Effector memory CD8-positive, alpha-beta T cell (primary cell): ENCODE measurements at places on chromosomes 2 and 18.

- DNase-seq = no peak
Observed at GRCh38 chr2:104404526-104404925, 449.4 kb upstream of the POU3F3 start.

GRCh38 chr2:202529389-202529788 lies 105.4 kb upstream of the FAM117B start:
- DNase-seq = no peak

DNA sequence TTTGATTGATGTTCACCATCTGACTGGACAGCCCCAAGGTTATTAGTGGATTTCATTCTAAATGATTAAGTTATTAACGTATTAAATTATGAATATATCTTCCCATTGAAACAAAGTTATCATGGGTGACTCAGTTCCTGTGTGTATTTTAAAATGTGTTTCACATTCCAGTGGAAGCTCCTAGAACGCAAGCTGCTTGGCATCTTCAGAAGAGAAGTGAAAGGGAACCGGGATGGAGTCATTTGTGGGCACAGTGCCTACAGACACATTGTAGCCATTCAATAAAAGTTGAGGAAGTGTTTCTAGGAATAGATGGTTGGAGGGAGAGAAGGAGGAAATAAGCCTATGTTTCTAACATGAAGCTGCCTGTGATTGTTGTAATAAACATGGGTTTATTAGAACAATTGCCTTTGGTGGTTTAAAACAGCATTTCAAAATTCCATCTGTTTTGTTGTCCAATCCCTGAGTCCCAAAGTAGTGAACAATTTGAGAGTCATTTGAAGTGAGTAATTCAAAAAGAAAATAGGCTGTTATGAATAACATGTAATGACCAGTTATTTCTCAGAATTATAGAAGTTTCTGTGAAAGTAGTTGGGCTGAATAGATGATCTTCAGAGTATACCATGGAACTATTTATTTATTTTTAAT lies 143.5 kb downstream of the PKP4 start:
- DNase-seq = no peak

GRCh38 chr2:195343540-195343939 lies 313.5 kb upstream of the SLC39A10 start:
- no peak for DNase-seq

GRCh38 chr2:41698678-41699422 lies 349.0 kb upstream of the PKDCC start:
- no peak for DNase-seq

- DNase-seq = no peak
Observed at GRCh38 chr2:54239427-54239826, 16.6 kb downstream of the TSPYL6 start.

GRCh38 chr2:21467910-21468309 lies 344.1 kb downstream of the TDRD15 start:
- DNase-seq = no peak

GRCh38 chr2:45438872-45439665 lies 172.0 kb downstream of the SRBD1 start:
- no peak for DNase-seq

DNA sequence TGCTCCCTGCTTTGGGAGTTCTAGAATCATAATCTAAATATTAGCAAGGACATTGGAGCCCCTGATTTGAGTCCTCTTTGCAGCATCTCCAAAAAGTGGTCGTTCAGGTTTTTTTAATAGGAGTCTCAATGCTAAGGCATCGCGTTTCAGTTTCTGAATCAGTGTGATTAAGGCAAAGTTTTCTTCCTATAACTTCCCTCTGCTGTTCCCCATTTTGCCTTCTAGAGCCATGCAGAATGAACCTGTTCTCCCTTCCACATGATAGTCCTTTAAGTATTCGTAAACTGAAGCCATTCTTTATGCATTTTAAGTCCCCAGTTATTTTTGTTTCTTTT lies 159.5 kb downstream of the PTGR3 start:
- DNase-seq = no peak

GRCh38 chr18:47932190-47932589 lies 1.7 kb upstream of the SMAD2 start:
- DNase-seq = no peak

GRCh38 chr18:75172299-75173124 lies 36.4 kb downstream of the PTGR3 start:
- DNase-seq = no peak

DNA sequence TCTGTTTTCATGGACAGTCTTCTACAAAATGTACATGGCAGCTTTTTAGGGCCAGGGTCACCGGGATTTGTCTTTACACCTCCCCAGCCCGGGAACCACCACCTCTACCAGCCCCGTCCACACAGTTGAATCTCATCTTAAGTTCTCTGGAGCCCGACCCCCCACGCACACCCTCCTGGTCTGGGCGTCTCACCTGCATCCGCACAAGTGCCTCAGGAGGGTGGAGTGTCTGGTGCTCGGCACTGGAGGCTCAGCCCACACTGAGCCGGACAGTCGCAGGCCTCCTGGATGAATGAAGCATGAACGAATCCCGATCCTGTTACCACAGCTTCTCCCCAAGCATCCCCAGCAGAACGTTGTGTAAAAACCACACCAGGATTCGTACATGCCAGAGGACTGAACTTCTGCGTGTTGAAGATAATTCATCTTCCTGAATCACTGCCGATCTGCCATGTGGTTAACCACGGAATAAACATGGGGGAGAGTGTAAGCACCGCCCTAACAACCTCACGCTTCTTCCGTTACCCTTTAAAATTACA lies 162.0 kb downstream of the RTP5 start:
- peak; percentile 62 for DNase-seq

GRCh38 chr18:33444709-33445108 lies 4.2 kb upstream of the CCDC178 start:
- DNase-seq = no peak

DNA sequence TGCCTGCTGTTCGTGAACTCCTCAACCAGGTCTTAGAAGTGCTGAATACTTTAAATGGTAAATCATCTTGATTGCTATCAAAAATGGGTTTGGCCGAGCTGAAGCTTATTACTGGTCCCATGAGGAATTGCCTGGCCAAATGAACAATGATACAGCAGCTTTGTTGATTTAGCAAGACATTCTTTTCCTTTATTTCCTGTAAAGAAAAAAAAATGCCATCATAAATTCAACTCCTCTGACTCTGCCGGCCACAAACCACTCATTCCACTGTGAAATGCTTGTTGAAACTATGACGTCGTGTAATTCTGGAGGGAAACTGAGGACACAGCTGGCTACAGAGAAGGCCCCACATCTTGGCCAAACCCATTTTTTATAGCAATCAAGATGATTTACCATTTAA lies 74.2 kb upstream of the ID2 start:
- no peak for DNase-seq

- no peak for DNase-seq
Observed at GRCh38 chr2:74366036-74366435, 14.1 kb downstream of the DCTN1 start.

DNA sequence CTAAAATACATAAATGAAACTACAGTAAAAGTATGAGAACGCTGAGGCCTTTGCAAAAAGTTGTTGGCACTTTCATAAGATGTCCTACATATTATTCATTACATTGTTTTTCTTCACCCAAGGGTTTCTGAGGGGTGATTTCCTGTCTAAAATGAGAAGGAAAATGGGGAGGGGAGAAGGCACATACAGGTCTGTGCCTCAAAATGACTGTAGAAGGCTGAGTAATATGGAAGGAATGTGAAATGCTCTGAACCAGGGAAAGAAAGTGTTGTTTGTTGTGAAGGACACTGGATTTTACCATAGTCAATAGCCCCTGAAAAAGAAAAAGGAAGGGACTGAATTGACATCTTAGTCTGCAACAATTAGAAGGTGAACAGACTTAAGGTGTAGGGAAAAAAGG lies 99.5 kb upstream of the RNF152 start:
- no peak for DNase-seq

DNA sequence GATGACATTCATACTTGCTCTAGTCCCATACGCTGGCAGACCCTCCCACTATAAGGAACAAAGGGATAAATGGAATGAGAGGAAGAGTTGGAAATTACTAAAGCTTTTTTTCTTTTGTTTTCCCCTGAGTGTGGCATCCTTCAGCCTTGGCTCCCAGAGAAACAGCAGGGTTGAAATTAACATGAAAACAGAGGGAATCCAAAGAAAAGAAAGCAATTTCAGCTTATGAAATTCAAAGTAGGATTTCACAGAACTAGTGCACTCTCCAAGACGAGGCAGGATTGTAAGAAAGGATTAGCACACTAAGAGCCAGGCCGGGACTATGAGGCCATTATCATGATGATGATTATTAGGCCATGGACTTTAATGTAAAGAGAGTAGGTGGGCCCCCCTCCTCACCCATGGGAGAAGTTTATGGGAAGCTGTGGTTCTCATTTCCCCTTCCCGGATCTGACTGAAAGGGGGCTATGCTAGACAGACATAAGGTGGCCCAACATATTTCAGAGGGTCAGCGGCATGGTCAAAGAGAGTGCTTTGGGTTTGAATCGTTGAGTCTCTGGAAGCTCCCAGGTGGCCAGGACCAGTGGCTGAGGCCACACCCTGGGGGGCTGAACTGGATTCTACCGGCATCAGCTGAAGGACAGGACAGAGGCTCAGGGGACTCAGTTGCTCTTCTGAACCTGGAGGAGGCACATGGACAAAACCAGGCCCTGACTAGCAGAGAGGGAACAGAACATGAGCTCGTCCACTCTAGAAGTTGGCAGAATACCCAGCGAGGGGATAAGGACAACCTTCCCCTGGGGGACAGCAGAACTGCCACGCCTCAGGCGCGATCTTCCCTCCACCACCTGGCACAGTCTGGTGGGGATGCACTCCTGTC lies 100.1 kb upstream of the ARL4C start:
- no peak for DNase-seq

GRCh38 chr2:46135958-46136357 lies 161.2 kb upstream of the EPAS1 start:
- no peak for DNase-seq

DNA sequence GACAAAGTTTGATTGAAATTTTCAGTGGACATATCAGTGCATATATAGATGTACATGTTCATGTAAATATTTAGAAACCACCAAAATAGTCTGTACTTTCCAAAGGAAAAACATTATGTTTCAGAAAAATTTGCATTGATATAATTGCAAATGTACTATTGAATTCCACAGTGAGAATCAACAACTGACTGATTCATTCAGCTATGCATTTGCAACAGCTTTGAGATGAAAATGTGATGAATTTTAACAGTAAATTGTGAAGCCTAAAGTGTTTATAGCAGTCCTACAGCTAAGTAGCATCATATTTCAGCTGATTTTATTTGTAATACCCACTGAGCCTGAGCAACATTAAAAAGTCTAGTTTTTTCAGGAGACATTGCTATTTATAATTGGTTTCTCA lies 1647.4 kb upstream of the DDX18 start:
- DNase-seq = no peak

- DNase-seq = no peak
Observed at GRCh38 chr2:63050334-63051041, at the start of gene OTX1. Gene OTX1 (plus strand): TSS chr2:63050830. CDS start chr2:63052991, 2,161 bp downstream.

DNA sequence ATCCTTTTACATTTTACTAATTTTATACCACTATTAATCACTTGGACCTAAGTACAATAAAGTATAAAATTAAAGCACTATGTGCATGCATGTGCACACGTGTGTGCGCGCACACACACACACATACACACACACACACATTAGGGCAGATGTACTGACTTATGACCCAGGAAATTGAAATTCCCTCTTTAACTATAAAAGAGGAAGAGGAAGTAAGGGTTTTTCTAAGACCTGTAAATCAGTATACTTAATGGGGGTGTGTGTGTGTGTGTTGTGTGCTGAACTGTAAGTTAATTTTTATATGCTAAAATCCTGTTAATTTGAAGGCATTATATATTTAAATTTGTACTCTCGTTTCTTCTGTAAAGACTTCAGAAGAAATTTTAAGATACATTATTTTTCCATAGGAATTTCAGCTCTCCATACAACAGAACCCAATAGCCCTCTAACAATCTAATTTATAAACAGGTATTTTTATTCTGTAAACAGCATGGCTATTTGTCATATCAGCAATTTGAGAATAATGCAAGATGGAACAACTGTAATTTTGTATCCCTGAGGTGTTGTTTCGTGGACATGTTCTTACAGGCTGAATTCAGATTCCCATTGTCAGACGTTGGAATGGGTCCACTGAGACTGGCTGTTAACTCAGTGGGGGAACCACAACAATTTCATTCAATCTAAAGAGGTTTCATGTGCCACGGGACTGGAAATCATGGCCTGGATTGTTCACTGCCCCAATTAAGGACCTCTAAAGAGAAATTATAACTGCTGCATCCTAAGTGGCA lies 90.9 kb downstream of the PLA2R1 start:
- no peak for DNase-seq

DNA sequence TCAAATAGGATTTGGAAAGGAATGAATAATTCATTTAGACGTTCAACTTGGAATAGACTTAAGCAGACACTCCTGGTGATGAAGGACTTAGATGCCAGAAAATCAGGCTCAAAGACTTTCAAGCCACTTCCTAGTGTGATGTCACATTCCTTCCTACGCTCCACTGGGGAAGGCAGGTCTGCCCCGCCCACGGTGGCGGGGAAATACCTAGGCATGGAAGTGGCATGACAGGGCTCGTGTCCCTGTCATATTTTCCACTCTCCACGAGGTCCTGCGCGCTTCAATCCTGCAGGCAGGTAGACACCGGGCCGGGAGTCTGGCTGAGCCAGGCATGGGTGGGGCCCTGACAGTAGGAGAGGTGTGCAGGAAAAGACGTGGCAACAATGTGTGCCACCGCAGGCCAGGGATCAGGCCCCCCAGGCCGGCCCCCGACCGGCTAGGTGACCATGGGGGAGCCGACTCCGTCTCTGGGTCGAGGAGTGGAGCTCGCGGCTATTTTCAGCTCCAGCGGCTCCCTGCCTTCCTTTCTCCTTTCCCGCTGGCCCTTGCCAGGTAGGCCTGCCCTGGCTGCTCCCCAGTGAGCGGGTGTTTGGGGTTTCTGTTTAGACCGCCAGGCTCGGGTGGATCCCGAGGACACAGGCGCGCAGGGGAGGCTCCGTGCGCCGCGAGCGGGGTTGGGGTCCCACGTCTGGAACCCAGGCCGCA lies at the start of gene IL1RL2:
Gene IL1RL2, plus strand, starts transcription at position 233 of the 705 bp plus-strand sequence. CDS start 845 bp downstream, outside the sequence.
- DNase-seq = no peak

DNA sequence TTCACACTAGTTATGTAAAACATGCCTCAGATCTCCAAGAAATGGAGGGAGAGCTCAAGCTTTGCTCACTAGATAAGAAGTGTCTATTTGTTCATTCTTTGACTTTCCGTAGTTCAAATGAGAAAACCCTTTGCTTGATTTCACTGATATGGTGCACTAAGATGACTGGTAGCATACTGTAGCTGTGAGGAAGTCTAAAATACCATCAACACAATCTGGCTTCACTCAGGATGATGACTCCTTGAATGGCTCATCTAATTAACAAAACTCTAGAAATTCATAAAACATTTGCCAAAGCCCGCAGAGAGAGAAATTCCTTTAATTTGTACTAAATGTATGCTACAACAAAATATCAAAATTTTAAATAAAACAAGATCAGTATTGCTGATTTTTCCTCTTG lies 152.8 kb upstream of the STK17B start:
- no peak for DNase-seq

DNA sequence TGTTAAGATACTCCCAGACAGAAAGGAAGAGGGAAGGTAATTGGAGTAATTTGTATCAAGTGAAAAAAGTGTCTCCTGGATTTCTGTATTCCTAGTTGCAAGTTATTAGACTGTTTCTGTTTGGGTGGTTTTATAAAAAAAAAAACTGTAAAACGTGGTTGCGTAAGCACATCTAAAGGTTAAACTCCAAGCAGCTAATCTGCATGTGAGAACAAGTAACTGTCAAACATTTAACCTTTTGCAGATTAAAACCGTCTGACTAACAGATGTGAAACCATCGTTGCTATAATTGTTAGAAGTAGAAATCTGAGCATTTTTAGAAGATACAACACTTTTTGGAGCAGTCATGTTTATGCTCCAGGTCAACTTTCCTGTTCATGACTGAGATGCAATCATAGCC lies 72.3 kb downstream of the AFF3 start:
- DNase-seq = no peak
